ENCODE measurements at places on chromosomes 13 and 19.

DNA sequence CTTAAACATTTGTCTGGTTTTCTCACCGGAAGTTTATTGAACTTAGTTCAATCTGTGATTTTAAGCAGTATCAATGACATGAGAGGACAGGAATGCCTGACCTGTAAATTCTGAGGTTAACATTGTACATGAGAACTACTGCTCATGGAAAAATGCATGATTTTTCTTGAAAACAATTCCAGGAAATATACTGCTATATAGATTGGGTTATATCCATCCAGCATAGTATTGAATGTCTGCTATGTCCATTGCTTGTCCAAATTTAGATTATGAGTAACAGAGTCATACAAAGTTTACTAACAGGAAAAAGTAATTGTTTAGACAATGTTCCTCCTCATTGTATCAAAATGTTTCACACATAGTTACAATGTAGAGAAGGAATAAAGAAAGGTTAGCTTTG lies 606.8 kb downstream of the DACH1 start:
- no peak for DNase-seq

DNA sequence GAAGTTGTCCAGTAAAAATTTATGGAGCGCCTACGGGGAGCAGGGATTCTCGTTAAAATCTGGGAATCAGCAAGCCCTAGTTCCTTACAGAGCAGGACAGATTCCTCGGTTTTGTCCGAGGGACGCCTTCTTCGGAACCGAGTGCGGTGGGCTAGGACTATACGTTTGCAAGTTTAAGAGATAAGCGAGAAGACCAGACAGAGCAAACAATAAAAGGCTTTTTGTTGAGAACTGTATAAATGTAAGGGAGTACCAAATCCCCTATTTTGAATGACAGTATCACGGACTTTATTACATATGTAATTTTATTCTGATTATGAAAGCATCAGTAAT lies 971 bp upstream of the ANKRD10 start:
- no peak for DNase-seq

GRCh38 chr19:10402441-10403038 lies 802 bp downstream of the CDC37 start:
- no peak for DNase-seq

DNA sequence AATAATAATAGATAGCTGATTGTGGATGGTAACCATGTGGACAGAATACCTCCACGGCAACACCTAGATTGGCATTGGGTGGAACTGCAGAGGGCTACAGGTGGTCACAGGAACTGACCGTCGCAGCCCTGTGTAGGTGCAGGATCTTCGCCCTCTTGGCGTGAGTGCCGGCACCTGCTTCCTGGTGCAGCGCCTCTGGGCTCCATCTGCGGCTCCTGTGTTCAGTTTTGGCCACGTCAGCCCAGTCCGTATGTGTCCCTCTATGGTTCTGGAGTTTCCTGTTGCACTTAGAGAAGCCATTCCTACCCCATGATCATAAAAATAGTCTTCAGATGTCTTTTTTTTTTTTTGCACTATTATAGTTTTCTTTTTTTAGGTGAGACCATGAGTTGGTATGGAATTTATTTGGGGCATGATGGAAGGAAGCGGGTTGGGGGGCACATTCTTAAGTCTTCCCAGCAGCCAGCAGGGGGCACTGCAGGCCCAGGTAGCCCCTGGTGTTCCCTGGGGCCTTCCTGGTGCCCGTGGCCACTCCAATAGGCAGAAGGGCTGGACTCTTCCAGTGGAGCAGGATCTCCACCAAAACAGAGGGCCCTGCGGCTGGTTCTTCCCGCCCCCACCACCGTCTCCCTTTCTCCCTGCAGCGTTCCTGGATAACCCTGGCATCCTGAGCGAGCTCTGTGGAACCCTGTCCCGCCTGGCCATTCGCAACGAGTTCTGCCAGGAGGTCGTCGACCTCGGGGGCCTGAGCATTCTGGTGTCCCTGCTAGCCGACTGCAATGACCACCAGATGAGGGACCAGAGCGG lies 10.1 kb upstream of the SLC25A42 start:
- peak; percentile 82 for DNase-seq

DNA sequence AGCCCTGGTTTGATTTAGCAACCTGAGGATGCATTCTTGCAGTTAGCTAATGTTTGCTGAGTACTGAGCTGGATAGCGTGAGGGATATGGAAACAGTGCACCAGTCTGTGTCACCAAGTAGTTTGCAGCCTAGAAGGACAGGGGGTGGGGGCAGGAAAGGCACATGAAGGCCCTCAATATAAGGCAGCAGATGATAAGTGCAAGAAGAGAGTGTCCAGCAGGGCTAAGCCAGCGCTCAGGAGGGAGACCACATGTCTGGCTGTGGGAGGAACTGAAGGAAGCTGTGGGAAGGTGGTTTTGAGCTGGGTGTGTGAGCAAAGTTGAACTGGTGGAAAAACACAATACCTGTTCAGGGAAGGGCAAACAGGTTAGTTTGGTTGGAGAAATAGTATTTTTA lies 1.7 kb downstream of the CXCL17 start:
- no peak for DNase-seq

GRCh38 chr19:19120308-19121231 lies 17.7 kb downstream of the TMEM161A start:
- DNase-seq = peak; percentile 15

DNA sequence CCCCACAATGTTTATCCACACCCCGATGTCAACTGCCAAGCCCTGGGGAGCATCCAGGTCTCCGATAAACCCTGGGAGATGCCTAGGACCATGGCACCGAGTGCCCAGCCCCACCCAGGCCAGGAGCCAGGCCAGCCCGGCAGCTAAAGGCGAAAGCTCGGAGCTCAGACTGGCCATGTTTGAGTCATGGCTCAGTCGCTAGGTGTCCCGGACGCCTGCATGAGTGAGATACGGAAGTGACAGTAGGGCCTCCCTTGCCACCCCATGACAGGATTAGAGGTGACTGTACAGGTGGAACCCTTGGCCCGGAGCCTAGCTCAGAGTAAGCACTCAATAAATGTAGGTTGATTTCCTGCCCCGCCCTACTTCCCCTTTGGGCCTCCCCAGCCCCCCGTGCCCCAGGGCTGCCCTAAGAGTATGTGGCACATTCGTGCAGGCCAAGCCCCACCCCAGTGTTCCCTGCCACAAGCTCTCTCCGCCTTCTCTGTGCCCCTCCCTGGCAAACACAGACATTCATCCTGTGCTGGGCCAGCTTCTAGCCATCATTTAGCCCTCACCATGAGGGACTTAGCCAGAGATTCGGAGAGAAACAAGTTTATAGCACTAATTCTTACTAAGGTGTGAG lies 5.8 kb upstream of the TPM4 start:
- peak; percentile 36 for DNase-seq

DNA sequence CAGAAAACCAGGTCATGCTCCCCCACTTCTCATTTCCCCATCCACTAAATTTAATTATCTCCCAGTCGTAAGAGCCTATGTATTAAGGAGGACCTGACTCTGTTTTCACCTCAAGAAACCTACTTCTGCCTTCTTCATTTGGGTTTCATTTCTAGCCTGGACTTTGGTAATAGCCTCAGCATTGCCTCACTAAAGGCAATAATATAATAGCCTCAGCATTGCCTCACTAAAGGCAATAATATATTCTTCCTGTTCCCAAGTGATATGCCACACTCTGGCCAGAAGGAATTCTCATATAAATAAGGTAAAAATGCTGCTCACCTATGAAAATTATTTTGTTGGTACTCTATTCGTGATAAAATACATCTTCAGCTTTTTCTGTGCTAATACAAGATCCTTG lies 993.9 kb downstream of the EFNB2 start:
- no peak for DNase-seq

- DNase-seq = no peak
These were observed 9.5 kb downstream of the KMT2B start for GRCh38 chr19:35727053-35727955.

DNA sequence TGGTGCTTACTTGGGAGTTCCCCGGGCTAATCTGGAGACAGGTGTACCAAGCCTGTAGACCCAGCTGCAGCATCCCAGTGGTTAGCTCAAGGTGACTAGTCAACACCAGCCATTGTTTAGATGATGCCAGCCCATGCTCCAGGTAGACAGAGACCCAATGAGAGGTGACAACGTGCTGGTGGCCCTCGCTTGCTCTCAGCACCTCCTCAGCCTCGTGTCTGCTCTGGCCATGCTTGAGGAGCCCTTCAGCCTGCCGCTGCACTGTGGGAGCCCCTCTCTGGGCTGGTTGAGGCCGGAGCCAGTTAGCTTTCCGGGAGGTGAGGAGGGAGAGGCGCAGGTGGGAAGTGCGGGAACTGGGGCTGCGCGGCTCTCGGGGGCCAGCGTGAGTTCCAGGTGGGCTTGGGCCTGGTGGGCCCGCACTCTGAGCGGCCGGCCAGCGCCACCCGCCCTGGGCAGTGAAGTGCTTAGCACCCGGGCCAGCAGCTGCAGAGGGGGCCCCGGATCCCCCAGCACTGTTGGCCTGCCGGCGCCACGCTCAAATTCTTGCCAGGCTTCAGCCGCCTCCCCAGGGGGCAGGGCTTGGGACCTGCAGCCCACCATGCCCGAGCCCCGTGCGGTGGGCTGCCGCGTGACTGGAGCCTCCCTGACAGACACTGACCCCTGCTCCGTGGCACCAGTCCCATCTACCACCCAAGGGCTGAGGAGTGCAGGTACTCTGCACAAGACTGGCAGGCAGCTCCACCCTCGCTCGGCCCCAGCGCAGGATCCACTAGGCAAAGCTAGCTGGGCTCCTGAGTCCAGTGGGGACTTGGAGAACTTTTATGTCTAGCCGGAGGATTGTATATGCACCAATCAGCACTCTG lies 85.9 kb upstream of the VSTM2B start:
- DNase-seq = no peak

DNA sequence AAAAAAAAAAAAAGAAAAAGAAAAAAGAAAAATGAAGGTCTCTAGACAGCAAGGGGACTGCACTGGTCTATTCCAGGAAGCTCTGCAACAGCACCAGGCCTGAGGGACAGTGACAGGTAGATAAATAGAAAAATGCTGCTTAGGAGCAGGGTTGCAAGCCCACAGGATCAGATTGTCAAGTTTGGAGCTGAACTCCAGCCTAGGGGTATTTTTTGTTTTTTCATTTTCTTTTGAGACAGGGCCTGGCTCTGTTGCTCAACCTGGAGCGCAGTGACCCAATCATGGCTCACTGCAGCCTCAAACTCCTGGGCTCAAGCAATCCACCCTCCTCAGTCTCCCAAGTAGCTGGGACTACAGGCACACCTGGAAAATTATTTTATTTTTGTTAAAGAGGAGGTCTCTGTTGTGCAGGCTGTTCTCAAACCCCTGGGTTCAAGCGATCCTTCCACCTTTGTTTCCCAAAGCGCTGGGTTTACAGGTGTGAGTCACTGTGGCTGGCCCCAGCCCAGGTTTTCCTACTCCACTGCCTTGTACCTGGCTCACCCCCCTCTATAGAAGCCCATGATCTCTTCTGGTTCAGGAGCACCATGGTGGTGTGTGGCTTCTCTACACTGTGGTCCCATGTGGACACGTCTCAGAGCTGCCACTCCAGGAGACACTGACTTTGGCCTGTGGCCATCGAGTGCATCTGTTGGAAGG lies 23.9 kb downstream of the POP4 start:
- DNase-seq = no peak

GRCh38 chr19:5238700-5239099 lies 101.9 kb downstream of the PTPRS start:
- no peak for DNase-seq

- DNase-seq = no peak
These were observed 18.1 kb downstream of the CDADC1 start for GRCh38 chr13:49265822-49266221.

DNA sequence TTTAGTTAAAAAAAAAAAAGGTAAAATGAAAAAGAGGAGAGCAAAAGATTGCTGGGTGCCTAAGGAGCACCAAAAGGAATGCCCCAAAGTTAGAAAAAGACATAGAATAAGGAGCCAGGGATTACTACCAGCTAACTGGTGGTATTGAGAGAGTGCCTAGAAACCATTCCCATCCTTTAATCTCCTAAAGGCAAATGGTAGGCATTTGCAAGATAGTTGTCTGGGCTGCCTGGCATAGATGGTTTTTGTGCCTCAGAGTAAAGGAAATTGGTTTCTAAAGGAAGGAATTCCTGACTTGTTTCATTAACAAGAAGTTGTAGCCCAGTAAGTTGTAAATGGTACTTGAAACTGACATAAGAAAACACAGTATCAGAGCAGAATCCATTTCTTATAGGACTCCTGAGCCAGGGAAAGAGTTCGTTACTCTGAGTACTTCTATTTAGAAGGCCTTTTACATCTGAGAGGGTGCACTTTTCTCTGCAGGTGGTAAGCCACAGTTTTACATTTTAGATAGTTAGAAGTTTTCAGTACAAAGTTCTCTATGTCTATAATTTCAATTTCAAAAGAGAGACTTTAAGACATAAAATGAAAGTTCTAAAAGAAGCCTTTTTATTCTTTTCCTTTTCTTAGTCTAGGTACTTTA lies 92.6 kb downstream of the OLFM4 start:
- no peak for DNase-seq

DNA sequence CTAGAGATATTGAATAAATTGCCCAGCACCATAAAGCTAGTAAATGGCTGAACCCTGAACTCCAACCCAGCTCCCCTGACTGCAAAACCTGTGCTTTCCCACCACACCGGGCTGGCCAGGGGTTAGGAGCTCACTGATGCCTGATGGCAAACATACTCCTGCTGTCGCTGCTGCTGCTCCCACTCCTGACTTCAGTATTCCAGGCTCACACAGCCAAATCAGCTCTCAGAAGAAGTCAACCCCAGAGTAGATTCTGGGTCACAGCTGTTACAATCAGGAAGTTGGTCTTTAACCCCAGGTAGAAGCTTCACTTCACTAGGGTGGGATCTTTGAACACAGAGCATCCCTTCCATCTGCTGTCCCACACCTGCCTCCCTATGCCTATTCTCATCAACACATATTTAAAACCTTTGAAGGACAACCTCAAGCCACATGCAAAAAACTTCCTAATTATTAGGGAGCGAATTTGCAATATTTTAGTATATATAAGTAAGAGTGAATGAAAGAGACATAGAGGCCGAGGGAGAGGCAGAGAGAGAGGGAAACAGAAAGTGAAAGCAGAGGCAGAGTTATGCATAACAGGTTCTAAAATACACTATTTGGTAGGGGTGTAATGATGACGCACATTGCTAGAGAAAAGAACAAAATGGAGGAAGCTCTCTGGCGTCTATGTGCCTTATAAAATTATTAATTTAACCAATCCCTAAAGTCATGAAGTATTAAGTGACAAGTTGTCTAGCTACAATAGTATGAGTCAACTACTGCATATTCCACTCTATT lies 99.4 kb upstream of the SERP2 start:
- DNase-seq = peak; percentile 77

DNA sequence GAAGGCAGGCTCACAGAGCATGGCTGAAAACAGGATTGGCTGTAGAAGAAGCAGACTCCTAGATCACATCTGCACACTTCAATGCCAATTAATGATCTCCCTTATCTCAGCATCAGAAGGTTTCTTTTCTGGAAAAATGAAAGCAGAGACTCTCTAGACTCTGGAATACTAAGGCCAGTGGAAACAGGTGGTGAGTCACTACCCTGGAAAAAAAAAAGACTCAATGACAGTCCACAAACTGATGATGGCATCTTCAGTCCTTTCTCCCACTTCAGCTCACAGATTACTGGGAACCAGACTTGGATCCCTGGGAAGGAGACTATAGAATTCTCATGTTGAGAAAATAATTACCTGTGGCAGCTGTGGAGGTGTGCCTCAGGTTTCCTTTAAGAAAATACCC lies 47.5 kb upstream of the MBNL2 start:
- DNase-seq = no peak
